ENCODE measurements at places on chromosomes 5 and 9. TPM values are rescaled to one million over a fixed set of nuclear protein-coding genes. Genes with fewer than 3 reads are reported as not detected.

- H3K4me3 ChIP-seq, result no peak overlapping the region
- DNase-seq, result no peak
- no peaks in the 10 kb centered on the region for H3K36me3 ChIP-seq
- no peak overlapping the region for H3K27ac ChIP-seq
- no peaks in the 10 kb centered on the region for H3K27me3 ChIP-seq
- no peaks in the 10 kb centered on the region for H3K4me1 ChIP-seq
Observed at GRCh38 chr9:124511891-124512805, 4.9 kb upstream of the NR5A1 start.

DNA sequence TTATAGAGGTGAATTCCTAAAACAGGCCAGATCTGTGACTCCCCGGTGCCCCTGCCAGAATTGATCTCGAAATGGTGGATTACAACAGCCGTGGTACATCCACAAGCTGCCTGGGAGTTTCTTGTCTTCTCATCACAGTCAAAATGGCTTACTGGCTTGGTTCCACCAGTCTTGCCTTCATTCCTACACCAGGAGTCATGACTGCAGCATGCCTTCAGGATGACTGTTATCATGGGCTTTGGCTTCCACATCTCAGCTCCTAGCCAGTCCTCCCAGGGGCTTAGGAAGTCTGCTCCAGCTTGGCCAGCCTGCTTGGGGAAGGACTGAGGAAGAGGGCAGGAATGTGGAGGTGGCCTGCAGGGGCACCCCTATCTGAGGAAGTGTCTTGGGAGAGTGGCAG lies 132.9 kb upstream of the NR3C1 start:
- peaks cover 3% of the 10 kb centered on the region for H3K4me1 ChIP-seq
- no peaks in the 10 kb centered on the region for H3K27me3 ChIP-seq
- no peak overlapping the region for H3K27ac ChIP-seq
- H3K4me3 ChIP-seq, result no peak overlapping the region

DNA sequence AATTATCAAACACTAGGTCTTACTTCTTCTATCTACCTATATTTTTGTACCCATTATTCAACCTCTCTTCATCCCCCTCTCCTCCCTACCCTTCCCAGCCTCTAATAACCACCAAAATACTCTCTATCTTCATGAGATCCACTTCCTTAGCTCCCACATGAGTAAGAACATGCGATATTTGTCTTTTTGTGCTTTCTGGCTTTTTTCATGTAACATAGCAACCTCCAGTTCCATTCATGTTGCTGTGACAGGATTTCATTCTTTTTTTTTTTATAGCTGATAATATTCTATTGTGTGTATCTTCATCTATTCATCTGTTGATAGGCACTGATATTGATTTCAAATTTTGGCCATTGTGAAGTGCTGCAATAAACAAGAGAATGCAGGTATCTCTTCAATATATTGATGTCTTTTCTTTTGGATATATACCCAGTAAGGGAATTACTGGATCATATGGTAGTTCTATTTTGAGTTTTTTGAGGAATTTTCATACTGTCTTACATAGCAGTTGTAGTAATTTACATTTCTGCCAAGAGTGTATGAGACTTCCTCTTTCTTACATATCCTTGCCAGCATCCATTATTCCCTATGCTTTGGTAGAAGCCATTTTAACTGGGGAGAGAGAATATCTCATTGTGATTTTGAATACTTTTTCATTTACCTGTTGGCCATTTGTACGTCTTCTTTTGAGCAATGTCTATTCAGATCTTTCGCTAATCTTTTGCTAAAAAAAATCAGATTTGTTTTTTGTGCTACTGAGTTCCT lies 156.8 kb downstream of the DCP2 start:
- H3K27ac ChIP-seq, result no peak overlapping the region
- H3K27me3 ChIP-seq, result no peaks in the 10 kb centered on the region
- no peaks in the 10 kb centered on the region for H3K4me1 ChIP-seq
- no peak for DNase-seq
- no peaks in the 10 kb centered on the region for H3K36me3 ChIP-seq

DNA sequence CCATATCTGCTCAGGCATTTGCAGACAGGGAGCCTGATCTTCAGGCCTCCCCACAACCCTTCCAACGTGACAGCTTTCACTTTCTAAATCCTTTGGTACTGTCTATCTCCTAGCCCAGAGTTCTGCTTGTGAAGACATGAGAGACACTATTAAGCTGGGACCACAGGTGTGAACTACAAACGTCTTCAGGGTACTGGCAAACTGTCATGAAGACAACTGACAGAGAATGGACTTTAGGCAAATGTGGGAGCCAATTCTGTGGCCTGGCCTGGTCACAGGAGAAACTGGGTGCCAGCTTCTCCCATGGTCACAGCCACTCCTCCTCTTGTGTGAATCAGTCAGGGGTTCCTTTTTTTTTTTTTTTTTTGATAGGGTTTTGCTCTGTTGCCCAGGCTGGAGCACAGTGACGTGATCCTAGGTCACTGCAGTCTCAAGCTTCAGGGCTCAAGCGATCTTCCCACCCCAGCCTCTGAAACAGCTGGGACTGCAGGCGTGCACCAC lies 10.4 kb downstream of the TRIM14 start:
- H3K4me1 ChIP-seq, result no peaks in the 10 kb centered on the region
- no peak for DNase-seq
- no peak overlapping the region for H3K4me3 ChIP-seq
- no peaks in the 10 kb centered on the region for H3K36me3 ChIP-seq

DNA sequence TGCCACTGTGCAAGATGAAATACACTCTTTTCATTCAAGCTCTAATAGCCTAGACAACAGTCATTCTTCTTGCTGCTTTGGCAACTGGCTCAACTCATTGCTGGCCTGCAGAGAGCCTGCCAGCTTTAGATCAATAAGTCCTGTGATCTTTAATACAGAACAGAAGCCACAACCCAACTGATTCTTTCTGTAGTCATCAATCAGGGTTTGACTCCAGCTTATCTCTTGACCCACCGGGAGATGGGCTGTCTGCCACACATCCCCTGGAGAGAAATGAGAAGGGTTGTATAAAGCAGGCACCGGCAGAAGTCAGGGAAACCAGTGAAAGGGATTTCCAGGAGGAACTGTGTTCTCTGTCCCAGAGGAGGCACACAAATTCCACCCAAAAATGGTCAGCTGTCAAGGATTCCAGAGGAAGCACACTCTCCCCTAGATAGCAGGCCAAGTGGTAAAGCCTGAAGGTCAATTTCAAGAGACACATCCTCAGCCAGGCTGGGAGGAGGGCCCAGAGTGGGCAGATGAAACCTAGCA lies 24.5 kb downstream of the LHFPL2 start:
- H3K4me1 ChIP-seq, result no peaks in the 10 kb centered on the region
- no peaks in the 10 kb centered on the region for H3K36me3 ChIP-seq
- no peak overlapping the region for H3K4me3 ChIP-seq
- DNase-seq, result no peak
- H3K27ac ChIP-seq, result no peak overlapping the region

GRCh38 chr9:136734837-136735496 lies 7.8 kb downstream of the LCN10 start:
- H3K27ac ChIP-seq, result no peak overlapping the region
- H3K4me1 ChIP-seq, result no peaks in the 10 kb centered on the region
- H3K36me3 ChIP-seq, result no peaks in the 10 kb centered on the region

- no peak overlapping the region for H3K27ac ChIP-seq
- no peak overlapping the region for H3K4me3 ChIP-seq
- no peak for DNase-seq
- H3K27me3 ChIP-seq, result no peaks in the 10 kb centered on the region
- H3K36me3 ChIP-seq, result peaks cover 2% of the 10 kb centered on the region
Observed at GRCh38 chr9:104841601-104842141, 77.7 kb downstream of the NIPSNAP3B start.

GRCh38 chr5:109743770-109744212 lies 54.1 kb downstream of the MAN2A1 start:
- no peak overlapping the region for H3K4me3 ChIP-seq
- no peaks in the 10 kb centered on the region for H3K27me3 ChIP-seq
- no peak for DNase-seq
- H3K36me3 ChIP-seq, result no peaks in the 10 kb centered on the region
- H3K4me1 ChIP-seq, result peaks cover 6% of the 10 kb centered on the region

- no peaks in the 10 kb centered on the region for H3K36me3 ChIP-seq
- no peaks in the 10 kb centered on the region for H3K4me1 ChIP-seq
- no peaks in the 10 kb centered on the region for H3K27me3 ChIP-seq
- H3K4me3 ChIP-seq, result no peak overlapping the region
- no peak for DNase-seq
Observed at GRCh38 chr5:2352101-2352861, 399.2 kb downstream of the IRX2 start.

GRCh38 chr9:108473209-108474112 lies 382.3 kb downstream of the ACTL7B start:
- H3K36me3 ChIP-seq, result no peaks in the 10 kb centered on the region
- H3K4me1 ChIP-seq, result no peaks in the 10 kb centered on the region
- H3K4me3 ChIP-seq, result no peak overlapping the region
- DNase-seq, result no peak

- no peak overlapping the region for H3K27ac ChIP-seq
- no peak for DNase-seq
- H3K4me1 ChIP-seq, result no peaks in the 10 kb centered on the region
- H3K36me3 ChIP-seq, result no peaks in the 10 kb centered on the region
Observed at GRCh38 chr5:149280802-149281201, 9.1 kb downstream of the AFAP1L1 start.

- H3K4me1 ChIP-seq, result no peaks in the 10 kb centered on the region
- DNase-seq, result no peak
- H3K4me3 ChIP-seq, result no peak overlapping the region
- H3K27me3 ChIP-seq, result no peaks in the 10 kb centered on the region
- H3K27ac ChIP-seq, result no peak overlapping the region
Observed at GRCh38 chr5:66307647-66308241, 163.6 kb downstream of the SREK1 start.

DNA sequence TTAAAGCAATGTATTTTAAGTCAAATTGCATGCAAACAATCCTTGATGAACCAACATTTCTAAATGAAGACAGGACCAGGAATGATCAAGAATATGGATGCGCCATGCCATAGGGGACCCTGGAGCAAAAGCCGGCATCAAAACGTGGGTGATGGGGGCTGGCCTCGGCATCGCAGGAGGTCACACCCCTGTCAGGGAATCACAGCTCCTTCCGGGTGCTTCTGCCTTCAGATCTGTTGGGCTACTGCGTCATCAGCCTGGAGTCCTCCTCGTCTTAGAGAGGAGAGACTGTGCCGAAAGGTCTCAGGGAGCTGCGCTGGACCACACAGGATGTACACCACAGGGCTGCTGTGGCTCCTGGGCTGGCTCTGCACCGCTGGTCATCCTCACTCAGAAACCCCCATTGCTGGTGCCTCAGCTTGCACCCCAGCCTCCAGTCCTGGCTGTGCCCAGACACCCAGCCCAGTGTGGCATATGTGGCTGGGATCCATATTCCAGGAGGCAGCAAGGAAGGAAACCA lies 152.9 kb upstream of the PPP1R26 start:
- no peaks in the 10 kb centered on the region for H3K4me1 ChIP-seq
- peak; percentile 68 for DNase-seq
- no peaks in the 10 kb centered on the region for H3K36me3 ChIP-seq
- H3K27me3 ChIP-seq, result no peaks in the 10 kb centered on the region
- H3K4me3 ChIP-seq, result no peak overlapping the region

DNA sequence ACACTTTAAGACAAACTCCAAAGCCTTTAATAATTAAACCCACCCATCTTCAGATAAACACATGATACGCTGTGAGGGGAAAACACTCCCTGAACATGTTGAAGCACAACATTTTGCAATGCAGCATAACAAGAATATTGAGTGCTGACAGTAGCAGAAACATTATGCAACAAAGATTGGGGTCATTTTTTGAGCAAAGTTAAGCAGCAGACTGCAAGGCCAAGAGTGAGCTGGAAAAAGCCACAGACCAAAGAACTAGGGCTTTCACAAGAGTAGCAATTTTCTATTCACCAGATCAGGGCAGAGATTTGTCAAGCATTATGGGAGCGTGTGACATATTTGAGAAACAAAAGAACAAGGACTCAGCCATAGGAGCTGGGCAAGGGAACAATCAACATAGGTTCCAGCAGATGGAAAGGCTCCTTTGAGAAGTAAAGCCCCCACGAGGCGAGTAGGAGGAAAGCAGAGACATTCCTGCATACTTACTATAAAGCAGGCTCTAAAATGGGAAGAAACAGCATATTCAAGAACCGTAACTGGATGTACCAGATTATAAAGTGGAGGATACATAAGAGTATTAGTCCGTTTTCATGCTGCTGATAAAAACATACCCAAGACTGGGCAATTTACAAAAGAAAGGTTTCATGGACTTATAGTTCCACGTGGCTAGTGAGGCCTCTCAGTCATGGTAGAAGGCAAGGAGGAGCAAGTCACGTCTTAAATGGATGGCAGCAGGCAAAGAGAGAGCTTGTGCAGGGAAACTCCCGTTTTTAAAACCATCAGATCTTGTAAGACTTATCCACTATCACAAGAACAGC lies 4.8 kb upstream of the TTC23L start:
- H3K36me3 ChIP-seq, result no peaks in the 10 kb centered on the region
- H3K27me3 ChIP-seq, result no peaks in the 10 kb centered on the region
- no peak overlapping the region for H3K4me3 ChIP-seq
- H3K4me1 ChIP-seq, result no peaks in the 10 kb centered on the region
- no peak overlapping the region for H3K27ac ChIP-seq

Gene ZBED3
- total RNA-seq, result 11.7 TPM

Gene NR2F1-AS1
- 16.8 TPM for total RNA-seq

Gene ZCCHC9
- 24.9 TPM for total RNA-seq

Gene SHC3
- 1.1 TPM for total RNA-seq

Gene NTRK2
- total RNA-seq, result 37.9 TPM

Gene FOXD4
- total RNA-seq, result not detected

Gene FOXD4L5
- total RNA-seq, result 0.19 TPM
